ENCODE measurements at places on chromosomes 7 and 10.

GRCh38 chr10:70677620-70678249 lies 5.4 kb downstream of the ADAMTS14 start:
- DNase-seq, result no peak

DNA sequence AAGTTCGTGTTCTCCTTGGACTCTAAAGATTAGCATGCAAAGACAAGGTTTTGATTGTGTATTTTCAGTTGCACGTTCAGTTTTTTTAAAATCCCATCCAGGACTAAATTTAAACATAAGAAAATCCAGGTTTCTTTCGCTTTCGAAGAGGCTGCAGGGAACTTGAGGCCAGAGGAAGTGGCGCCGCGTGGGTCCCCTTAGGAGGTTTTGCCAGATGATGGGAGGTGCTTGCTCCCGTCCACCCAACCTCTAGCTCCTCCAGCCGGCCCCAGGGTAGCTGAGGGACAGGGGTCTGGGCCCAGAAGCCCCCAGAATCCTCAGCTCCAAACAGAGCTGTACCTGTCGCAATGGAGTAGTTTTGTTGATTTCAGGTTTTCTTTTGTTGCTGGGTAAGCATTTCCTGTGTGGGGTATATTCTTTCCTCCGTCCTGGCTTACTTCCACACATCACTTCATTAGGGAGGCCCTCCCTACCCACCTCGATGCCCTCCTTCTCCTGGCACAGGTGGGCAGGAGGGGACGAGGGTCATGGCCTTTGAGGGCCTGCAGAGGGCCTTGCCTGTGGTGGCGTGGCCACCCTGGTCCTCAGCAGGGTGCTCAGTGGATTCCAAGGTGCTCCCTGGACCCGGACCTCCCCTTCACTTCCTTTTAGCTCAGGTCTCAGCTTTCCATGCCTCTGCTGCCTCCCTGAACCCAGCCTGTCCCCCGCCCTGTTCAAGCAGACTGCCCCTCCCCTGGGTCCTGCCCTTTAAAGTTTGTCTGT lies 32.6 kb downstream of the LHPP start:
- DNase-seq, result no peak

DNA sequence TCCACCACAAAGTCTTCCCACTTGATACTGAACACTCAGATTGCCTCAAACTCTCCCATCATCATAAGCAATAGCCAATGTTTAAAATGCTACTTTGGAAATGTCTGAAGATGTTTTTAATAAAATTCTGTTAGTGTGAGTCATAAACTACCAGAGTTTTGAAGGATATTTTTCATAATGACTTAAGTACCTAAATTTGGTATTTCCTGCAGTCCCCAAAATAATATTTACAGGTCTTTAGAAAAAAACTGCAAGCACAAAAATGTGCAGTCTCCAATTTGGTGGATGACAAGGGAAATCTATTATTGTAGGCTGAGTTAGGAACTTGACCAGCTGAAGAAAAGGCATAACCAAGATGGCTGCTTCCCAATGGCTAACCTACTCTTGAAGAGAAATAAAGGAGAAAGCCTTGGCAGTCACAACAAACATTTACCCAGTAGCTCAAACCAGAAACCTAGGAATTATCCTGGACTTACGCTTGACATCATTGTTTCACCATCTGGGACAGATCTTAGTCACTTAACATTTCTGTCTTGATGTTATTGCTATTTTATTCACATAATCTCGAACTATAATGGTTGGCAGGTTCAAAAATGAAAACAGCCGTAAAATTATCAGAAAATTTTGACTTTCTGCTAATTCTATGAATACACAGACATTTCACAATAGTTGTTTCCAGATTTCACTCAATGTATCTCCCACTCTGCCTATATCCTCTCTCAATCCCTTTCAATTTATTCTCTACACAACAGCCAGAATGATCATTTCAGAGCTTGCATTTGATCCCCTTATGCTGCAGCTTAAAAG lies 111.2 kb upstream of the STEAP1B start:
- no peak for DNase-seq

DNA sequence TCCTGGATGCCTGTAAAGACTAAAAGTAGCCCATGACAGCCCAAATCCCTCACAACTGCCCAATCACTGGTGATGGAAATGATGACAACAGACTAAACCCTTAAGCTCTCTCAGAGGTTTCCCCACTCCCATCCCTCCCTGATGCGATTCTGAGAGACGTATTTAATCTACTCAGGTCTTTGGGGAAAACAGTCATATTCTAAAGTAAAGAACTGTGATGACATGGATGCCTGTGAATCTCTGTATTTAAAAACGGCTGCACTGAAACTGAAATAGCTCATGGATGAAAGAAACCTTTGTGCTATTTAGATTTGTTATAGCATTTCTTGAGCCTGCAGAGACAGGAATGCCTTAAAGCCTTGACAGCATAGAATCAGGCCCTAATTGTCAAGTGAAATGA lies 28.5 kb downstream of the VPS41 start:
- DNase-seq, result no peak

GRCh38 chr10:12435348-12435747 lies 86.0 kb downstream of the CAMK1D start:
- DNase-seq, result no peak

All from activated CD4-positive, alpha-beta T cell treated with anti-CD3 and anti-CD28 coated beads, Interleukin-2, amount 50 U/mL, for 4 hours (primary cell).